Heart right ventricle (tissue), 16 donors: ENCODE measurements at places on chromosomes 11 and 22. TPM values are rescaled to one million over a fixed set of nuclear protein-coding genes. Genes with fewer than 3 reads are reported as not detected.

- no peak for DNase-seq
These were observed 5.5 kb upstream of the SHISA8 start for GRCh38 chr22:41920271-41920976.

DNA sequence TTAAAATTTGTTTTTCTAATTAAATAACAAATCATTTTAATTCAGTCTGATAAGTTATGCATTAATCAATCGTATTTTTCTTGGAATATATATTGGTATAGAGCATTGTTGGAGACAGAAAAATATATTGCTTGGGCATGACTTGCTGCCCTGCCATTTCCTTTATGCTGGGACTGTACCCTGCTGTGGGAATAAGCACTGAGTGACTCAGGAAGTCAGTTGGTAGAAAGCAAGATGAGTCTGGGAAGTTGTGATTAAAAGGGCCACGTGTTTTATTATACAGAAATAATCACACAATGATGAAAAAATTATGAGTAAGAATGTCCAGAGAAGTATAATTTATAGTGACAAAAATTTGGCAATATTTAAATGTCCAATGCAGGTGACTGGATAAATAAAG, 139.5 kb downstream of the KIF18A start:
- no peak for DNase-seq

DNA sequence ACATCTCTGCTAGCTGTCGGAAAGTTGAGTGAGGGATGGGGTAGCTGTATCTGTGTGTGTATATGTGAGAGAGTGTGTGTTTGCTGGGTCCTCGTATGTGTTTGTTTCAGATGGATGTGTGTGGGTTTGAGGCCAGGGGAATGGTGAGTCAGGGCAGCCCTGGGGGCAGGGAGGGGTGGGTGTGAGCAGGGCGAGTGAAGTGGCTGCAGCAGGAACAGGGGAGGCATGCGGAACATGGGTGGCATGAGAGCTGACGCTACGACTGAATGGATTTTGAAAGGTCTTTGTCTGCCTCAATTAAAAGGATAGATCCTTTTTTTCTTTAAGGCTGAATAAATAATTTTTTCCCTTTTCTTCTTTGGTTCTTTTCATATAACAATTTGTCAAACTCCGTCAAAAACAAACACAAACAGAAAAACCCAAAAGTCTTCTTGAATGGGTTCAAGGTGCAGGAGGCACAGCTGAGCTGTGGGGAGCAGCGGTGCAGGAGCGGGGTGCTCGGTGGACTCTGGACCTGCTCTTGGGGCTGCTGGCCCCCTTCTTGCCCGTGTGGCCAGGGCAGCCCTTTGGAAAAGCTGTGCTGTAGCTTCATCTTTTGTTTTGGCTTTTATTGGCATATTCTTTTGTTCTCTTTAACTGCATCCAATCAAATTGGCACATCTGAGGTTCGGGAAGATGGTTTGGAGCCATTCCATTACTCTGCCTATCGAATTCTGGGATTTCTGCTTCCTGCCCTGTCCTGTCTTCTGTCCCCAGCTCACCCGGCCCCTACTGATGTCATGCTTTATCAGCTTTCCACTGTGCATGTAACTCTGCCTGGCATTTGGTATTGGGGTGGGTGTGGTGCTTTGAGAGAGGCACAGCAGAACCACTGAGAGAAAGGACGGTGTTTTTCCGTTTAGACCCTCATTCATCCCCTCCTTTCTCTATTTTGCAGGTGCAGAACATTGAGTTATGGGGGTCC, 80.1 kb downstream of the ADAMTS15 start:
- no peak for DNase-seq

GRCh38 chr11:35330156-35330889, 89.0 kb downstream of the SLC1A2 start:
- no peak for DNase-seq

DNA sequence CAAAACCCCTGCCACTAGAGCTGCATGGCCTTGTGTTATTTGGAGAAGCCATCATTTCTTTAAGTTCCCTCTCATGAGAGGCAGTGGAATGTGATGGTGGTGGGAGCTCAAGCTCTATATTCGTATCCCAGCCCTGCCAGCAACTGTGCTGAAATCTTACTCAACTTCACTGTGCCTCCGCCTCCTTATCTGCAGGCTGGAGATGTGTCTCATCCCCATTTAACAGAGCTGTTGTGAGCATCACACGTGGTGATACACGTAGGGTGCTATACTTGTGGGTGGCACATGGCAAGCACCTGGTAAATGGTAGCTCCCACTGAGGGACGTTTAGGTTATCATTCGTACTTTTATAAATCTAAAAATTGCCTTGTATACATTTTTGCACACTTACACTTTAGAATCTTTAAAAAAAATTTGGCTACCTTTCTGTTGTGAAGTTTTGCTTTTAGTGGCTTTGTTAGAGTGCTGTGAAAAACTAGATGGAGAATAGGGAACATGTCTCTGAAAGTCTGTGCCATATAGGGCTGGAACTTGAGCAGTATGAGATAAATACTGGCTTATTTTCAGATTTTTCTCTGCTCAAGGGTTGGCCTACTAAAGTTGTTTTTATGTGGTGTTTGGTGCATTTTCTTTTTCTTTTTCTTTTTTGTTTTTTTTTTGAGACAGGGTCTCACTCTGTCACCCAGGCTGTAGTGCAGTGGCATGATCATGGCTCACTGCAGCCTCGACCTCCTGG, 23.2 kb downstream of the TNRC6B start:
- DNase-seq: no peak

- DNase-seq: no peak
These were observed 16.3 kb downstream of the SIK3 start for GRCh38 chr11:117081908-117082307.

DNA sequence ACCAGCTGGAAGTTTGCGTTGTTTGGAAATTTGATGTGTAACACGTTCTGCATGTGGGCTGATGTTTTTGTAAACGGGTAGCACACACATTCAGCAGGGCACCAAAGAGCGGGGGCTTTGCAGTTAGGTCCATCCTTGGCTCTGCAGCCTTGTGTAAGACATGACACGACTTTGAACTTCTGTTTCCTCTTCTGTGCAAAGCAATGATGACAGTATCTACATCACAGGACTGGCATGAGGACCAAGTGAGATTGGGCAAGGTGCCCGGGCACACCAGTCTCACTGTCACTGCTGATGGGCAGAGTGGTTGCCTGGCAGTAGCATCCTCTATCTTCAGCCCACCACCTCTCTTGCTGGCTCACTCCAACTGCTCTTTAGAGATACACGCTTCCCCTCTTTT, 3.3 kb downstream of the TCN2 start:
- DNase-seq: no peak

DNA sequence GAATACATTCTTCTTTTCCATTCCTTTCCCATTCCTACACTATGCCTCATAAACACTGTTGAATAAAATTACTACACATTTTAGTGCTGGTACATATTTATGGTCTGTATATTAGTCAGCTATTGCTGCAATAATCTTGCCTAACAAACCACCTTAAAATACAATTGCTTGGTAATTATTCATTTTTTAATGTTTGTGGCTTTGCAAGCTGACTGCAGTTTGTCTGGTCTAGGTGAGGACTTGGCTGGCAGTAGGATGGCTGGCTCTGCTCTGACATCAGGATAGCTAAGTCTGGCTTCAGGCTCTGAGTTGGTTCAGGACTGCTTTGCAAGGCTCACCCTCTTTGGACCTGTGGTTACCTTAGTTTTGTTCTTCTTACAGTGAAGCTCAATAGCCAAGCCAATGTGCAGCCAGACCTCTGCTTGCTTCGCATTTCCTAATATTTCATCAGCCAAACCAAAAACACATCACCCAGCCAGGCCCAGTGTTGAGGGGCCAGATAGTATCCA, 913.4 kb upstream of the RAG2 start:
- DNase-seq: no peak

DNA sequence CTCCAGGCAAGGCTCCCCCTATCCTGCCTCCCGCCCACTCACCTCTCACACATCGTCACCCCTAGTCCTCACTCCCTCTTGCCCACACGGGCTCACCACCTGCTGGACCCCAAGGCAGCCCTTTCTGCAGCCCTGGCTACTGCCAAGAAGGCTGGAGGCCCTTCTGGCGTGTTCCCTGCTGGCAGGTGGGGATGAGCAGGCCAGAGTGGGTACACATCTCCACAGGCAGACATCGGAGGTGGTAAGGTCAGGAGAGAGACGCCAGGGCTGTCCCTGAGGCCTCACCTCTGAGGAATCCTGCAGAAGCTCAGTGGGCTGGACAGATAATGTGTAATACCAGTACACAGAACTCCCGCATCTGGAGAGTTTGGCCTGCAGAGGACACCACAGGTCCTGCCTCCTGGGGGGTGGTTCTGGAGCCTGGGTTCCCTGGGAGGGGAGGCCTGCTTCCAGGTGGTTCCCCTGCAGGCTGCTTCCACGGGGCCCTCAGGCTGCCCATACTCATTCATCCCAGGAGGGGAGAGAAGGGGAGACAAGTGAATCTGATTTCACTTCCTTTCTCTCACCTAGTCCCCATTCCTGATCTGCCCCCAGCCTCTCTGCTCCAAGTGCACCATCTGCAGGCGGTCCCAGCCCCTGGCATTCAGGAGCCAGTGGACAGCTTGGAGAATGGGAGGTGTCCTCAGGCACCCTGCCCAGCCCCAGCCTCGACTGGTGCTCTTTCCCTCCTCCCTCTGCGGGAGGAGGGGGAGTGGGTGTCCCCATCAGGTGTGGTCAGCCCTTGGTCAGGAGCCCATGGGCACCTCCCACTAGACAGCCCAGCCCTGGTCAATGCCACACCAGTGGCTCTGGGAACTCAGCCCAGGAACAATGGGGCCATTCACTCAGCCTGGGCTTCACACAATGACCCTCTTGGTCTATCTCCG, 6.1 kb upstream of the CHST1 start:
- DNase-seq: no peak

DNA sequence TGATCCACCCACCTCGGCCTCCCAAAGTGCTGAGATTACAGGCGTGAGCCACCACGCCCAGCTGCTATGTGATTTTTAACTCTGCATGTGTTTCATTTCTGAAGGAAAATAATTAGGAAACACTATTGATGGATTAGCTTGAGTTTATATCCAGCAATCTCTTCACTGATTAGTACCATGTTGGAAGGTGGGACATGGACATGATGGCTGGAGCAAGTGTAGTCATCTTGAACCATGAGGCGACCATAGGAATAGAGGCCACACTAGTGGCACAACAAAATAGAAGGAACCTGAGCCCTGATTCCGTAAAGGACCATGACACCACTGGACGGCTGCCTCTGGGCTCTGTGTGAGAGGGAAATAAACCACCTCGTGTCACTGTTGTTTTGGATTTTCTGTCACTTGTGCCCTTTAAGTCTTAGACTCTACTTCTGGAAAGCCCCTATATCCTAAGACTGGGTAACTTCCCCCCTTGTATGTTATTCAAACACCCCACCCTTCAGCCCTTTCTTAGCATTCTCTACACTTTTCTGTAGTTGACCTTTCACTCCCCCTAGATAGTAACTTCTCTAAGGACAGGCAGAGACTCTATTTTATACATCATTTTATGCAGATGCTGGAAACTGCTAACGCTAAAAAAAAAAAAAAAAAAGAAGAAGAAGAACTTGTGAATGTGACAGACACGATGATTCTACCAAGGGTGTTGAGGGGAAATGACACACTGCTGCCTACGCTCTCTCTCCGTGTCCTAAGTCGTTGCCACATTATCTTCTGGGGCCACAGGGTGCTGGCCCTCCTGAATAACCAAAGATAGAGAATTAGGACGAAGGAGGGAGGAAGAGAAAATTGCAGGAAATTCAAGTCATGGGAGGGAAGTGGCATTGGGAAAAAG, 2.7 kb upstream of the VPS37C start:
- DNase-seq: no peak

DNA sequence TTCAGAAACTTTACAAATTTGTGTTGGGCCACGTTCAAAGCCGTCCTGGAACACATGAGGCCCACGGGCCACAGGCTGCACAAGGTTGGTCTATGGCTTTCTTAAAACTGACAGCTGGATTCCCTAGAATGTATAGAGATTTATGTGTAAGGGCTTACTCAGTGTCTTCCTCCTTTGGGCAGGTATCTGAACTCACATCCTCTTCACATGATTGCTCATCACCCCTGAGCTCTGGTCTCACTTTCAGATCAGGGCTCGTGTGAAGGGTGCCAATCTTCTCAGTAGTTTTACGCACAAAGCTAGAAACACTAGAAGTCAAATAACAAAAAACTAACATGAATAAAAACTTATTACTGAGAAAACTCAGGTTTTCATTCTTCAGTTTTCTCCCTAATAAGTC, 27.1 kb downstream of the HPS5 start:
- no peak for DNase-seq

GRCh38 chr11:61028135-61028729, 56.8 kb downstream of the CD6 start:
- DNase-seq: no peak

- no peak for DNase-seq
These were observed 720 bp upstream of the MED17 start for GRCh38 chr11:93783362-93783761.

- no peak for DNase-seq
These were observed 40.6 kb upstream of the MN1 start for GRCh38 chr22:27842201-27842600.

GRCh38 chr22:41913040-41913719, 1.7 kb downstream of the SHISA8 start:
- DNase-seq: no peak

DNA sequence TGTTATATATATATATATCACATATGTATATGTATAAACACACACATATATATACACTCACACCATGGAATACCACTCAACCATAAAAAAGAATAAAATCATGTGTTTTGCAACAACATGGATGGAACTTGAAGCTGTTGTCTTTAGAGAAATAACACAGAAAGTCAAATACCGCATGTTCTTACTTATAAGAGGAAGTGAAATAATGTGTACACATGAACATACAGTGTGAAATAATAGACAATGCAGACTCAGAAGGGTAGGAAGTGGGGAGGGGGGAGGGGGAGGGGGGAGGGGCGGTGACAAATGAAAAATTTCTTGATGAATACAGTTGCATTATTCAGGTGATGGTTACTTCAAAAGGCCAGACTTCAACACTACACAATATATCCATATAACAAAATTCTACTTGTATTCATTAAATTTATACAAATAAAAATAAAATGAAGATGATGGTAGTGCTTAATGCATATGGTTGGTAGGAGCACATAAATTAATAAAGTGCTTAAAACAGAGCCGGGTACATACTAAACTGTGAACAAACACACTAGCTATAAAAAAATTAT, 5.8 kb upstream of the OR5B2 start:
- no peak for DNase-seq

Gene PSMA1
- 150 TPM for polyA plus RNA-seq

Gene ACRV1
- not detected for polyA plus RNA-seq

Gene C11orf91
- not detected for polyA plus RNA-seq

Gene PDE2A
- 28.4 TPM for polyA plus RNA-seq

Gene CD248
- polyA plus RNA-seq: 8.6 TPM

Gene ADM2
- polyA plus RNA-seq: 0.07 TPM

Gene CFAP300
- polyA plus RNA-seq: 0.59 TPM

Gene SLC37A2
- 0.74 TPM for polyA plus RNA-seq

Gene APBB1
- 86.1 TPM for polyA plus RNA-seq

Gene APOL5
- polyA plus RNA-seq: 0.06 TPM

Gene TH
- 0.15 TPM for polyA plus RNA-seq

Gene DBX1
- polyA plus RNA-seq: not detected

Gene SLC22A9
- polyA plus RNA-seq: not detected

Gene ELFN2
- under 0.01 TPM for polyA plus RNA-seq
